ENCODE measurements at places on chromosomes 13 and 19.

DNA sequence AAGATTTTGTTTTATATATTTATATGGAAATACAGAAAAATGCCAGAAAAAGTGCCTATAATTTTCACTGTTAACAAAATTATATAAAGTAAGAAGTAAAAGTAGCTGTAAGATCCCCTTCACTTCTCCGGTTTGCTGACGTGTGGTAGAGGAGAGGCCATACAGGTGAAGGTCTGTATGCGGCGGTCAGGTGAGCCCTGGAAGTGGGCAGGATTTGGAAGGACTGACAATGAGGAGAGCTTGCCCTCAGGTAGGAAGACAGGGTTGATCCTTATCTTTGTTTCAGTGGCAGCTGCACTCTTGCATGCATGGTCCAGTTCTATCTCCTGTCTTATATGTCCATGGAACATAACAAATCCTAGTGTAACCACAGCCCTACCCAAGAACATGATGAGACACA, 16.9 kb upstream of the TFDP1 start:
- no peak for DNase-seq

DNA sequence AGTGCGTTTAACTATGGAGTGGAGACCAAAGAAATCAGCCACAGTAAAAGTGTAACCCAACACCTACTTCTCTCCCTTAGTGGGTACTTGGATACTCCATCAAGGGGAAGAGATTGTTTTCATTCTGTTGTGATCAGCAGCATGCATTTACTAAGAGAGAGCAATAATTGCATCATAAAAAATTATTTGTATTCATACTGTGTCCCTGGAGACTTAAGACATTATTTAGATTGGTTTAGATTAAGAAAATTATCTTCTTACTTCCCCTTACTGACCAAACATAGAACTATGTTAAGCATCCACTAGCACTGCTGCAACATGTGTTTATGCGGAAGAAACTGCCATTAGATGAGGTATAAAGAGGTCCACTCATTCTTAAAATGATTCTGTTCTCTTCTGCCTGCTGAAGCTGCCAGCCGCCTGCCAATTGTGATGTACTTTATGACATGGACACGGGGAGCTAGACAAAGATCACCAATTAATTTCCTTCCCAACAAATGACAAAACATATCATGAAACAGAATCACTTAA, 738.5 kb downstream of the DIAPH3 start:
- DNase-seq: peak; percentile 28

DNA sequence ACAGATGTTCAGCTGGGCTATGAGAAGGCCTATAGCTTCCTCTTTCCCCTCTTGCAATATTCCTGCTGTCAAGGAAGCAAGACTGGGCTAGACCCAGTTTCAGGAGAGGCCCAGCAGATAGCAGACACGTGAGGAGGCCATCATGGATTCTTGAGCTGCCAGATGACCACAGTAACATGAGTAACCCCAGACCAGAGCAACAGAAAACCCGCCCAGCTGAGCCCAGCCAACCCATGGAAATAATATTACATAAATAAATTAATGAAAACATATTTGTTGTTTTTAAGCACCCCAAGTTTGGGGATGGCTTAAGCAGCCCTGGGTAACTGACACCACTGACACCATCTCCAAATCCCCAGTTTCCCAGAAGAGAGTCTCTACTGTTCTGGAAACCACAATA, 50.2 kb upstream of the PDCD5 start:
- no peak for DNase-seq

GRCh38 chr13:50131920-50132903, 117.0 kb downstream of the KCNRG start:
- DNase-seq: no peak

GRCh38 chr13:91660076-91660415, 261.6 kb downstream of the GPC5 start:
- no peak for DNase-seq

GRCh38 chr13:37534676-37535075, 63.9 kb downstream of the POSTN start:
- DNase-seq: no peak

GRCh38 chr13:103556681-103557080, 490.5 kb upstream of the SLC10A2 start:
- DNase-seq: no peak

GRCh38 chr13:40966298-40966697, 52.8 kb downstream of the ELF1 start:
- no peak for DNase-seq

GRCh38 chr19:8333767-8334457, 9.2 kb downstream of the KANK3 start:
- DNase-seq: no peak

DNA sequence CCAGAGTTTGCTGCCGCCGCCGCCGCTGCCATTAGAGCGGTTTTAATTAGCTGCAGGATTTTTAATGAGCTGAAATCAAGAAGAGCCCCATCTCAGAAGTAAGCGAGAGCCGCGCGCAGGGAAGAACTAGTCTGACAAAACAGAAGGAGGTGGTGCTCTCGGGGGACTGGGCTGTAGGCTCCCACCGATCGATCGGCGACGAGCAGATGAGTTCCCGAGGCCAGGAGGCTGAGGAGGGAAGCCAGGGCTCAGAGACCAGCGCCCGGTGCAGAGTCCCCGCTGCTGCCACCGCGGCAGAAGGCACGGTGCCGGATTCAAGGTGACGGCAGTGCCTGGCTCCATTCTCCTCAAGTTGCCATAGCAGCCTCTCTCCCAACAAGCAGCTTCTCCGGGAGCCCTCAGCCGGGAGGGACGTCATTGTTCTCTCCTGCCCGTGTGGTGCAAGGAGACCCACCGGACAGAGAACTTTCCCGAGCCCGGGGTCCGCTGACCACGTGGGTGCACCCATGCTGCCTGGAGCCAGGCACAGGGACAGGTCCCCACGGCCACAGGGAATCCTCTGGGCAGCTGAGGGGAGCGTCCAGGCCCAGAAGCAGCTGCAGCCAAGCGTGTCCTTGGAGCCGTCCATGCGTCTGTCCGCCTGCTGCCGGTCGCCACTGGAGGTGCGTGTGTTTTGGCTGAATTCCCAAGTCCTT, 62.9 kb downstream of the CHST8 start:
- DNase-seq: no peak

DNA sequence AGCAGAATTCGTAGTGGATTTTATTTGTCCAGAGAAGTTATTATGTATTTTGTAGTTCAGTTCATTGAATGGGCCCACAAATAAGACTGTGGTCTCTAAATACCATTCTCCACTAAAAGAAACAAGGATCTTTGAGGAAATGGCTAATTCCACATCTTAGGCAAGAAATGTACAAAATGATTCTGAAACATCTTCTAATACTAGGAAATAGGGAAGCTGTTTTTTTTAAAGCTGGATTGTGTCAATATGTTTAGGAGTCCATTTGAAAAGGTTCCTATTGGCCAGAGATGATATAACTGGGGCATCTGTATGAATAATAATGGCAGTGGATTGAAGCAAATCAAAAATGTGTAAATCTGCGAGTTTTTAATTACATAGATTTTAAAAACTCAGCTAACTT, 88.5 kb upstream of the SIAH3 start:
- no peak for DNase-seq

- DNase-seq: peak; percentile 35
These were observed 12.3 kb upstream of the ZNF180 start for GRCh38 chr19:44512326-44513298.

GRCh38 chr13:66071608-66072007, 1158.5 kb downstream of the PCDH9 start:
- no peak for DNase-seq

GRCh38 chr19:40597329-40597838, 3.8 kb upstream of the LTBP4 start:
- DNase-seq: no peak

- DNase-seq: no peak
These were observed 8.8 kb downstream of the DDX39A start for GRCh38 chr19:14410091-14411051.

- no peak for DNase-seq
These were observed 625.2 kb upstream of the PCDH20 start for GRCh38 chr13:62040806-62041205.

GRCh38 chr19:21835429-21835809, 563 bp downstream of the ZNF43 start:
- DNase-seq: no peak

GRCh38 chr13:112506046-112506445, 81.9 kb downstream of the TUBGCP3 start:
- DNase-seq: no peak

DNA sequence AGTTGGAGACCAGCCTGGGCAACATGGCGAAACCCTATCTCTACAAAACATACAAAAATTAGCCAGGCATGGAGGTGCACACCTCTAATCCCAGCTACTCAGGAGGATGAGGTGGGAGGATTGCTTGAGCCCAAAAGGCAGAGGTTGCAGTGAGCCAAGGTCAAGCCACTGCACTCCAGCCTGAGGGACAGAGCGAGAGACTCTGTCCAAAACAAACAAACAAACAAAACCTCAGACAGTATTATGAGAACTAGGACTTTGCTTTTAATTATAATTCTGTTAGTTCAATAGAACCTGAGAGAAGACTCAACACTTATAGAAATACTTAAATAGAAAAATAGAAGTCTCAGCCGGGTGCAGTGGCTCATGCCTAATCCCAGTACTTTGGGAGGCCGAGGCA, 31.1 kb upstream of the TPM4 start:
- DNase-seq: no peak

DNA sequence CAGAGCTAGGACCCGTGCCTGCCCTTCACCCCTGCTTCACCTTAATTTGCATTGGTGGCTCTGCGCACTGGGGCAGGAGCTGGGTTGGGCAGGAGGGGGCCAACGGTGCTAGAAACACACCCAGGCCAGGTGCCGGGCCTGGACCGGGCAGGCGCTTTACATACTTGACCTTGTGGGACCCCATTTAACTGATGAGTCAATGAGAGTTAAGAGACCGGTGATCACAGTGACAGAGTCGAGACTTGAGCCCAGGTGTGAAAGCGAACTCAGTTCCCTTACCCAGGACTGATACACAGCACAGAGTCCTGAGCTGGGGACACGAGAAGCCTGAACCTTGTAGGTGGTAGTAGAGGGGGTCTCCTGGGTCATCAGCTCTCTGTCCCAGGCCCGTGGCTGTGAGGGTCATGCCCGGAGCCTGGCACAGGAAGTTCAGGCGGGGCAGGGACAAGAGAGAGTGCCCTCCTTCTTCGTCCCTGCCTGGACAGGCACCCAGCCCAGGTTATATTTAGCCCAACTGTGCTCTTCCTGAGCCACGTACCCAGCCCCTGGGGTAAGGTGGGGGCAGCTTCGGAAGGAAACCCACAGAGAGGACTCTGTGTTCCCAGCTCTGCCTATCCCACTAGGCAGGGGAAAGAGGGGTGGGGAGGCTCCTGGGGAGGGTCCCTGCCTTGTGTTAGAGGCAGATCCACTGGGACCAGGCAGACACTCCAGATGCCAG, 1.9 kb downstream of the PRX start:
- no peak for DNase-seq

GRCh38 chr13:42038661-42039456, 9.6 kb upstream of the DGKH start:
- DNase-seq: no peak

DNA sequence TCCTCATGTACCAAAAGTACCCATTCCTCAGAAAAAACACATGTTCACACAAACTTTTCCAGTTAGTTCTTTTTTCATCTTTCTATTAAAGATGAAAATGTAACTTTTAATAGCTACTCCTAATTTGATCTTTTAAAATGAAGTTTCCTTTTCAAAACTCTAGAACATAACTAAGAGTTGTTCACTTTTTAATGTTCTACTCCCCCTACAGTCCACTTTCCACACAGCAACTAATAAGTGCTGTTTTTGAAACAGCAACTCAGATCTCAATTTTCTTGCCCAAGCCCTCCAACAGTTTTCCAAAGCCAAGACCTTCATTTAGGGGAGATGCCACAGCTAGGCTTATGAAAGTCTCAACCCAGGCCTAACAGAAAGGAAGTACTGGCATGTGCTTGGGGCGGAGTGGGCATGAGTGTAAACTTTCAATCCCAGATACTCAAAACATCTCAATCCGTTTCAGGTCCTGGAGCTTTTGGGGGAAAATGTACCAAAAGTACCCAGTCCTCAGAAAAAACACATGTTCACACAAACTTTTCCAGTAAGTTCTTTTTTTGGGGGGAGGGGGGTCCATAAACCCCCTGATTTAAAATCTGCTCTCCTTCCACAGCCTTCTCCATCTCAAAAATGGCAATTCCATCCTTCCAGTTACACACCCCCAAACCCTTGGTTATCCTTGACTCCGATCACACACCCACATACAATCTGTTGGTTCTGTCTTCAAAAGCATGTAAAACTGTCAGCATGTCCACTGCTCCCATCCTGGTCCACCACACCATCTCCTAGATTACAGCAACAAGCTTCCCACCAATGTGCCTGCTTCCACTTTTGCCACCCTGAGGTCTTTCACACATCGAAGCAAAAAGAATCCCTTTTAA, 2.0 kb downstream of the FBL start:
- DNase-seq: peak; percentile 22

DNA sequence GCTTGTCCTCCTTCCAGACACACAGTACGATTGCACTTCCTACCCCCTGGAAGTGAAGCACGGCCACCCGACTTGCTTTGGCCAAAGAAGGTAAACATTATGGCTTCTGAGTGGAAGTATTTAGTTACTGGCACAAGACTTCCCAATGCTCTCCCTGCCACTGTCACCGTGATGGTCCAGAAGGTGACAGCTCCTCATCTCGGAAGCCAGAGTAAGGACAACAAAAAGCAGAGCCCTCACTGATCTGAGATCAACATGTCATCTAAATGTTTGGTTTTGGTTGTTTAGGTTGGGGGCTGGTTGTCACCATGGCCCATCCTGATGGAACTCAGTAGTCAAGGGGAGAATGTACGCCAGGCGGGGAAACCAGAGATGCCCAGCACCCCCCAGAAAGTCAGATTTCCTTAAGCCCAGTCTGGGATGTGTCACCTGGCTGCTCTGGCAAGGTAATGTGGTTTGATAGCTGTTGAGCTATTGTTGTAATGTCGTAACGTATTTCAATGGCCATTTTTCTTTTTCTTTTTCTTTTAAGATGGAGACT, 170.1 kb upstream of the ZNF536 start:
- no peak for DNase-seq

GRCh38 chr19:42683917-42684513, 56.3 kb downstream of the PSG3 start:
- peak; percentile 13 for DNase-seq

- no peak for DNase-seq
These were observed 422 bp upstream of the ZNF575 start for GRCh38 chr19:43532571-43532961.

- DNase-seq: no peak
These were observed 10.7 kb downstream of the C19orf25 start for GRCh38 chr19:1468274-1468820.

All from HS-5 (cell line).